Suppressor macrophage (primary cell): ENCODE measurements at places on chromosomes 13 and 19.

DNA sequence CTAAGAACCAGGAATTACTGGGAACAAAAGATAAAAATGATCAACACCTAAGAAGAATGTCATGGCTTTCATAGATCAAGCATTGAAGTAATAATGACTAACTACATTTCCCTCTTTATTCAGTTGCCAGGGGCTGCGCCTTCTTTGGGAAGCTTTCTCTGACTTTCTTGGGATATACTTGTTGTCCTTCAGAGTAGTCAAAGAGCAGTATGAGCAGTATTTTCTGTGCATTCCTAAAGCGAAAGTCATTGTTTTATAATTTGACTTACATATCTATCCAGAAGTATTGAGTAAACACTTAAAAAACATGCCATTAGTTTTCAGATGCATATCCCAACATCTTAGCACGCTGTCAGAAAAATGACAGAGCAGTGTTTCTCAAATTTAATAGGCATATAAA lies 2412.4 kb downstream of the PCDH9 start:
- no peak for DNase-seq

- DNase-seq: no peak
These were observed 65.6 kb upstream of the TDRD3 start for GRCh38 chr13:60331249-60332012.

DNA sequence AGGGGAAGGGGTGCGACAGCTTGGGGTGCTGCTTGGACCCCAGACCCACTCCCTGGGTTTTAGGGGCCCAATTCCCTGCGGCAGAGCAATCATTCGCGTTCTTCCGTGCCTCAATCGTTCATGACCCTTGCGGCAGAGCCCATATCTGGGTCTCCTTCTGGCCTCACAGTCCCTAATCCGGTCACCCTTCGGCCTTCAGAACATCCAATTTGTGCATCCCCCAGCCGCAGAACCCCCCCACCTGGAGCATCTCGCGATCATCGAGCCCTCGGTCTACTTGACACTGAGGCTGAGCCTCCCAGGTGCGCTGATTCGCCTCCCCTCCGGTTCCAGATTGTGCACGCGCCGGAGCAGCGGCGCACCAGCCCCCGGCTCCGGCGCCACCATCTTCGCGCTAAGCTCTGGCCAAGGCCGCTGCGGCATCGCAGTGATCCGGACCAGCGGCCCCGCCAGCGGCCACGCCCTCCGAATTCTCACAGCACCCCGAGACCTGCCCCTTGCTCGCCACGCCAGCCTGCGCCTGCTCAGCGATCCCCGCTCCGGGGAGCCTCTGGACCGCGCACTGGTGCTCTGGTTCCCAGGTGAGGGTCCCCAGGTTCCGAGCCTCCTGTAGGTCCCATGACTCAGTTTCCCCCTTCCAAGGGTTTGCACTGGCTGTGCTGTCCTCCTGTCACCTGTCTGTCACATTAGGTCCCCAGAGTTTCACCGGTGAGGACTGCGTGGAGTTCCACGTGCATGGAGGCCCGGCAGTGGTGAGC lies 501 bp downstream of the GTPBP3 start:
- DNase-seq: no peak

GRCh38 chr13:78722700-78723099 lies 63.7 kb upstream of the OBI1 start:
- no peak for DNase-seq

- peak; percentile 24 for DNase-seq
These were observed 716.4 kb downstream of the PCDH9 start for GRCh38 chr13:66513728-66514127.

DNA sequence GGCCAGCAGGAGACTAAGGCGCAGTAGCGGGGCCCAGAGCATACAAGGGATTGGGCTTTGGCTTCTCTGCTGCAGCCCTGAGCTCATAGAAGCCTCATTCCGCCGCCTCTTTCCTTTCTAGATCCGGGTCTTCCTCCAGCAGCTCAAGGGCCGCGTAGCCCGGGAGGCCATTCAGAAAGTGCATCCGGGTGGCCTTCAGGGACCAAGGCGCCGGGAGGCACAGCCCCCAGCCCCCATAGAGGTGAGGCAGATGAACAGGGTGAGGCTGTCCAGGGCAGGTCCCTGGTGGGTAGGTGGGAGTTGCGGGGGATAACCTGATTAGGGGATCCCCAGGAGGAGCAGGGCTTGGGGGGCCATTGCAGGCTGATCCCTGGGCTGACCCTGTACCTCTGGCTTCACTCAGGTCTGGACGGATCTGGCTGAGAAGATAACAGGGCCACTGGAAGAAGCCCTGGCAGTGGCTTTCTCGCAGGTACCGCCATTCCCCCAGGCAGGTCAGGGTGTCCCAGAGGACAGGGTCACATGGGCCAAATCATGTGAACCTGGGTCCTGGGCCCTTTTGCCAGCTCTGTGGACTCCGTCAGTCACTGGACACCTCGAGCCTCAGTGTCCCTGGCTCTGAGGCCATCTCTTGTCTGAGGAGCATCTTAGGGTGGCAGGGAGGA lies 1.3 kb downstream of the SNAPC2 start:
- no peak for DNase-seq

DNA sequence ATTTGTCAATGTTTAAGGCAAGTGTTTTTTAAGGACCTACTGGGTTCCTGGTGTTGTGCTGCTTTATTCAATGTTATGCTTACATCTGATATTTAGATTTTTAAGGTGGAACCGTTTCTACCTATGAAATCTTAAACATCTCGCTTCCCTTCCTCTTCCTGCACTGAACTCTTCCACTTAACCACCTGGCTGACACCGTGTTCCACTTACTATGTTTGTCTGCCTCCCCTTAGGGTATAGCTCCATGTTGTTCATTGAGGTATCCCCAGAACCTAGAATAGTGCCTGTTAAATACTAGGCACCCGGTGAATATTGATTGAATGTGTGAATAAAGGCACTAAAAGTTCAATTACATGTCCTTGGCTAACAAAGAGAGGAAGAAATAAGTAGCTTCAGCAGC lies 104.9 kb downstream of the RNF17 start:
- DNase-seq: no peak

DNA sequence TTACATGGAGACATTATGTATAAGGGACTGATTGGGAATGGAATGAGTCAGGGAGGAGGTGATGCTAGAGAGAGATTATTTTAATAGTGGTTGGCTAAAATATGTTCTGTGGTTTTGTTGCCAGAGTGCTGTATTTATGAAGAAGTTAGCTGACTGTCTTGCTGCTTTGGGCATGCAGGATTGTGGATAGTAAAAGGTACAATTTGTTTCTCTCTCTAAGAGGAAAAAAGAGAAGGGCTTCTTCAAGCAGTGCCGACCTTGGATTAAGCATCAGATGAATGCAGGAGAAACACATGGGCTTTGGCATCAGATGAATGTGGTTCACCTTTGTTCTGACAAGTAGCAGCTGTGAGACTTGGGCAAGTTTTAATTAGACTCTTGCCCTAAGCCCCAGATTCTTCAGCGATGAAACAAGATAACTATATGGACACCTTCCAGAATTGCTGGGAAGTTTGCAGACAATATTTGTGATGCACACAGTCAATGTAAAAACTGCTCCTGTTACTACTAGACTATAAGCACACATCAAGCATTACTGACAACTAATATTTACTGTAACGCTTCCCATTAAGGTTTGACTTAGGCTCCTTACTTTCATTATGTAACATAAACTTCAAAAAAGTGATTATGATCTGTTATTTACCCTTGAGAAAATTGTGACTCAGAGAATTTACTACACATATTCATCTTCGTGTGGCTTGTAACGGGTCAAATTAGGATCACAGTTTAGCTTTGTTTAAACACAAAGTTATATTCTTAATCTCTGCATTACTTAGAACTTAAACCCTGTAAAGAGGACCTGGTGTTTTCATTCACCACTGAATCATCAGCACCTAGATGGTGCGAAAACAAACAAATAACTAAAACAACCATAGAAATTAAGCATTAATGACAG lies 824.0 kb downstream of the PCDH9 start:
- no peak for DNase-seq

DNA sequence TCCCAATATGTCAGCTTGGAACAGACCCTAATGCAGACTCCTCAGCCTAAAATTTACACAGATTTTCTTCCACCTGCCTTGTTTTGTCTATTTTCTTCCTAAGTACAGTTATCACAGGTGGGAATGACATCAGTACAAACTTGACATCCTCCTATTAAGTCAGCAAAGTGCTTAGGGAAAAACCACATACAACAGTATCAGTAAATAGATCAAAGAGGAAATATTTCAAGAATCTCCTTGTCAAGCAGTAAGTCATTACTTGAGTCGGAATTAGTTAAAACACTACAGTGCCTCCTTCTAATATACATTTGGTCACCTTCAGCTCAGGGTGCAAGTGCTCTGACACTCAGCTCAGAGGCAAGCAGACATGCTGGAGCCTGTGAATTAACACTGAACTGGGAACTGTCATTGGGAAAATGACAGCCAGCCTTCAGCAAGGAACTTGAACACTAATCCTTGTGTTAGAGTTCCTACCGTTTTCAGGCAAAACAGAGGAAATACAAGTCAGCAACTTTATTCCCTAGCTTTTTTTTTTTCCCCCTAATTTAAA lies 394.3 kb upstream of the HTR2A start:
- no peak for DNase-seq

GRCh38 chr19:38650172-38650775 lies 2.8 kb downstream of the ACTN4 start:
- DNase-seq: no peak

- no peak for DNase-seq
These were observed 650.8 kb upstream of the PCDH9 start for GRCh38 chr13:67880916-67881315.

GRCh38 chr13:99746637-99747402 lies 224.7 kb downstream of the ZIC5 start:
- no peak for DNase-seq

DNA sequence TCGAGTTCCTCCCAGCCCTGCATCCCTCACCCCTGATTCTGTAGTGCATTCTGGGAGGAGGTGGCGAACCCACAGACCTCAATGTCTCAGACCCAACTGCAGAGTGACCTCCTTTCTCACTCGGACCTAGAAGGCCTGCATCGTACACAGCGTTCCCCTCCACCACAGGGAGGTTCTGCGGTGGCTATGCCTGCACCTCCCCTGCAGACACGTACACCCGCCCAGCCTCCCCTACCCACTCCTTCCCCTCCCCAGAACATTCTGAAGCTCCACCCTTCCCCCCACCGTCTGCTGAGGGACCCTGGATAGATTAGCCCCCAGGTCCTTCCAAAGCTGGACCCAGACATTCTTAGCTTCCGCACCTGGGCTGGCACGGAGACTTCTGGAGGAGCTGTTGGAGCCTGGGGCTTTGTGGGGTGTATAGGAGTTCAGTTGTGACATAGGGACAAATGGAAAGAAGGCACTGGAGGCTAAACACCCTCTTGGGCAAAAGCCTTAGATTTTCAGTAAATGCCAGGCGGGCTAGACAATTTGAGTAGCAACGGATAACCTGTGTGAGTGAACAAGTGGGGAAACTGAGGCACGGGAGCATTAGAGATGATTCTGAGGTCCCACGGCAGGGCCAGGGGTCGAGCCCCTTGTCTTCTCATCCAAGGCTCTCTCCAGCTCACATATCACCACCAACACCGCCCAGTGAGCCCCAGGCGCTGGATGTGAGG lies 420 bp upstream of the FSD1 start:
- no peak for DNase-seq

- no peak for DNase-seq
These were observed 4.7 kb upstream of the TMPRSS9 start for GRCh38 chr19:2355168-2356035.

- no peak for DNase-seq
These were observed 73.4 kb downstream of the COL4A2 start for GRCh38 chr13:110380359-110381028.

GRCh38 chr13:46472384-46472783 lies 80.6 kb upstream of the LRCH1 start:
- no peak for DNase-seq

DNA sequence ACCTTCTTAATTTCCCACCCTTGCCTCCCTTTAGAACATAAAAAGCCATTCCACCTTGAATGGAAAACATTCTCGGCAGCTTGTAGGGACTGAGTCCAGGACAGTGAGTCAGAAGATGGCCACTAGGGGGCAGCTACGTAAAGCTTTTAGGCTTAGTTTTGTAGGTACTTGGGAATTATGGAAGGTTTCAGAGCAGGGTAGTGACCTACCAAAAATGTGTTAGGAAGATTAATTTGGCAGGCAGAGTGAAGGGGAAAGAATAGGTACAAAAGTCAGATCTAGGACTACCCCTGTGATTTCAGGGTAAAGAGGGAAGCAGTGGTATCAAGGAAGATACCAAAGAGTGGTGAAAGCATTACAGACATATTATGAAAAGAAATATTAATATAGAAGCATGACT lies 198.4 kb downstream of the NDFIP2 start:
- DNase-seq: peak; percentile 92

- no peak for DNase-seq
These were observed 23.4 kb downstream of the CEBPG start for GRCh38 chr19:33396701-33397535.

DNA sequence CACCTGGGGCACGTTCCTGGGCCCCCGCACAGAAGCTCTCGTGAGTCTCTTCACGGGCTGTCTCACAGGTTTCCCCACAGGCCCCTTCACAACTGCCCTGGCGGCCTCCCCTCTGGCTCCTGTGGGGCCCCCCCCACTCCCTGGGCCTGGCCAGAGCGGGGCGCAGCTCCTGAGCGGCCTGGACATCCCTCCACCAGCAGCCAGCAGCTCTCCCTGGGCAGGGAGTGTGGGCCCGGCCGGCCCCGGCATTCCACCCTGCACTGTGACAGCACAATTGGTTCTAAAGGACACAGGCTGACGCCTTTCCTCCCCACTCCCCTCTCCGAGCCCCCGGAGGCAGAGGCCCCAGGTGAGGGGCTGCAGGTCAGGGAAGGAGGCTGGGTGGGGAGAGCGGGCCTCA lies 9.5 kb upstream of the TIMM13 start:
- DNase-seq: no peak

GRCh38 chr13:80881495-80881894 lies 540.6 kb upstream of the SPRY2 start:
- no peak for DNase-seq

- no peak for DNase-seq
These were observed 64.8 kb upstream of the KLHL1 start for GRCh38 chr13:70172946-70173597.

- DNase-seq: no peak
These were observed 24.6 kb upstream of the TEX29 start for GRCh38 chr13:111295886-111296285.

GRCh38 chr19:46463516-46463915 lies 7.8 kb downstream of the PNMA8A start:
- no peak for DNase-seq

GRCh38 chr13:41085961-41086585 lies 24.8 kb downstream of the WBP4 start:
- no peak for DNase-seq

DNA sequence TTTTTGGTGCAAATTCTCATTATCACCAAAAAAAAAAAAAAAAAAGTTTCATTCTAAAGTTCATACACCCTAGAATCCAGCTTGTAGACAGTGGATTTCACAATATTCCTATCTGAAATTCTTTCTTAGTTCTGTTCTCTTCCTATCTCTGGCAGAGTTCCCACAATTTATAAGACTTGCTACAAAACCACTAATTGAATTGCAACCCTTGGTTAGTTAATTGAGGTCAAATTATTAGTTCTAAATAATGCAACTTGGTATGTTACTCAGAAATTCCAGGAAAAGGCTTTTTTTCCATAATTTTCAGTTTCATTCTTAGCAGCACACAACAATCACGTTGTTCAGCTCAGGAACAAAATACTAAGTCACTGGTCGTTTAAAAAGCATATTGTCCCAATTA lies 58.5 kb downstream of the SPATA13 start:
- DNase-seq: no peak

- DNase-seq: no peak
These were observed 630.2 kb downstream of the UQCRFS1 start for GRCh38 chr19:28582796-28583195.

GRCh38 chr13:66224663-66225062 lies 1005.5 kb downstream of the PCDH9 start:
- no peak for DNase-seq
